Fibroblast of gingiva (primary cell): ENCODE measurements at places on chromosomes 6 and 20.
A peak's percentile ranks its signal among the peaks of the same experiment; 100 is the strongest.

DNA sequence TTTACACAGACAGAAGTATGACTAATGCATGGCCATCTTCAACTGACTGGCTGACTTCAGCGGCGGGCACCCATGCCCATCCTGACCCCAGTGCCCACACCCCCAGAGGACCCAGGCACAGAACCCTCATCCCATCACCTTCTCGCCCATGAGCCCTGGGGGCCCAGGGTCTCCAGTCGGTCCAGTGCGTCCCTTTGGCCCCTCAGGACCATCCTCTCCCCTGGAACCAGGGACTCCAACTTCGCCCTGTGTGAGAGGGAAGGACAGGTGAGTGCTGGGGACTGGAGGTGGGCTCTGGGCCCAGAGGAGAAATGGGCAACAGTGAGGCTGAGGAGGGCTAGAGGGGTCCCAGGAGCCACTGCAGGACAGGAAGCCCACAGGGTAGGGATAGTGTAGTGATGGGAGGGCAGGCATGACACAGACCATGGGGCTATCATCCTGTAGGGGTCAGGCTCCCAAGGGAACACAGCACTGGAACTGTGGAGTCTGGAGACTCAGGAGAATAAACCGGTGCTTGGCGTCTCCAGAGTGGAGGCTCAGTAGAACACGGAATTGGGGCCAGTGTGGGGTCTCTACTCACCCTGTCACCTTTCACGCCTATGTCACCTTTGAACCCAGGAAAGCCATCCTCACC is 16.7 kb downstream of the COL11A2 start:
- no peak for DNase-seq

- no peak for DNase-seq
These were observed 475.3 kb upstream of the JARID2 start for GRCh38 chr6:14770572-14770971.

DNA sequence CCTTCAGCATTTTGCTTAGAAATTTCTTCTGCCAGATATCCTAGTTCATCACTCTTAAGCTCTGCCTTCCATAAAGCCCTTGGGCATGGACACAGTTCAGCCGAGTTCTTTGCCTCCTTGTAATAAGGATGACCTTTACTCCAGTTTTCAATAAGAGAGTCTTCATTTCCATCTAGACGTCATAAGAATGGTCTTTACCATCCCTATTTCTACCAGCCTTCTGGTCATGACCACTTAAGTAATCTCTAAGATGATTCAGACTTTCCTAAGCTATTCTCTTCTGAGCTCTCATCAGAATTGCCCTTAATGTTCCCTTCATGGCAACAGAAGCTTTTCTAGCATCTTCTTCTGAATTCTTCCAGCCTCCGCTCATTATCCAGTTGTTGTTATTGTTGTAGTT is 126.1 kb downstream of the TFAP2C start:
- DNase-seq: peak; percentile 78

DNA sequence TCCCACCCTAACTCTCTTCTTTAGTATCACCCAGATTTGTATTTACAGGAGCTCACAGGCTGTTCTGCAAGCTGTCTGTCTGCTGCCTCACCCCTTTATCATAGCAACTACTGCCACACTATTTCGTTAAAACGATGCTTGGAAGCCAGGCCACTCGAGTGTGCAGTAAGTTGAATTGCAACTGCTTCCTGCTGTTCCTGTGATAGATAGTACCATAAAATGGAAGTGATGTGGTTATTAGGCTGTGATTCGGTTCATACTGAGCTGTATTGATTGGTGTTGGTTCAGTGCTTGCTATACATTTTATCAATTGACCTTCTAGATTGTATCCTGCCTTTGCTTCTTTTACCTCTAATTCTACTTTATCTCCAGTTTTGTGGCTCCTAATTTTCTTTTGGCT is 325.4 kb downstream of the RNF144B start:
- DNase-seq: no peak

DNA sequence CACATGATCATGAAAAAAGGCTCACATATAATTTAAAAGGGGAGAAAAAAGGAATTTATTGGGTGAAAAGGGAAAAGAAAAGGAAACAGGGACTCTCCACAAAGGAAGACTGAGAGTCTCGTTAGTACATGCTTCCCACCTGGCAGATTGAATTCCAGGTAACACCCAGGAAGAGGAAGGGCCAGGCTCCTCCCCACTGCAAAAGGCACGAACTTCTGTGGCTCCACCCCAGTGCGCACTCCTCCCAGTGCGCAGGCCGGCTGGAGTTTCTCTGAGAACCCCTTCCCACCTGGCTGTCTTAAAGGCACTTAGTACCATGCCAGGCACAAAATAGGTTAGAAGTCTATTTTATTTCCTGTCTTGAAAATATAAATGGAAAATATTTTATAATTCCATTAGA is 129.8 kb downstream of the COL12A1 start:
- DNase-seq: no peak

DNA sequence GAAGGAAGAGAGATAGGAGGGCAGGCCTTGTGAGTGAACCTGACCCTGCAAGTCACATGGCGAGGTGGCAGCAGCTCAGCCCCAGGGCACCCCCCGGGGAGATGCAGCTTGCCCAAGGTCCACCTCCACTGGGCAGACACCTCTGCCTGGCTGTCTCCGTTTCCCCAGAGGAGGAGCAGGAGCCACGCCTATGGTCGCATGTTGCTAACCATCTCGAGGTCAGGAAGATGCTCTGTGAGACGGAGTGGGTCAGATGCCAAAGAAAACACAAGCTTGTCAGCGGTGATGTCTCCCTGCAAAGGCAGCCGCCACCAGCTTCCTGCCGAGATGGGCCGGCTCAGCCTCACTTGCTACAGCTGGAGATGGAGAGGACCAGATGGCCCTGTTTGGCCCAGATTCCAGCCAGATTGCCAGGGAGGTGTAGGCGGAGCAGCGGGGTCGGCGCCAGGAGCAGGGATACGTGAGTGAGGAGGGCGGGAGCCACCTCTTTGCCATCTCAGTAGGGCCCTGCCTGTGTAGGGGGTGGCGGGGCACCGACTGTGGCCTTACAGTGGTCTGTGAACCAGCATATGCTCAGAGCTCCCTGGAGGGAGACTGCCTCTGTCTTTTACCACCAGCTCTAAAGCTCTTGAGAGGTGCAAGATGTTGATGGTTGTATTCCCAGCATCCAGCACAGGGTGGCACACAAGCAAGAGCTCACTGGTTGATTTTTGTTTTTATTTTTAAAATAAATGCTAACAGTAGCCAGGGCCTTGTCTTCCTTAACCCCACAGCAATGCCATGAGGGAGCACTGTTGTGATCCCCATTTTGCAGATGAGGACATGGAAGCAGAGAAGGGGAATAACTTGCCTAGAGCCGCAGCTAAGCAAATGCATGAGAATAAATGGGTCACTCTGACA is 42.9 kb upstream of the FAM83D start:
- DNase-seq: no peak

- DNase-seq: no peak
These were observed 322.8 kb downstream of the CD109 start for GRCh38 chr6:74018825-74019224.

- no peak for DNase-seq
These were observed 6.6 kb upstream of the DNPH1 start for GRCh38 chr6:43235841-43236240.

GRCh38 chr6:139142262-139142661 is 7.4 kb downstream of the HECA start:
- DNase-seq: no peak

DNA sequence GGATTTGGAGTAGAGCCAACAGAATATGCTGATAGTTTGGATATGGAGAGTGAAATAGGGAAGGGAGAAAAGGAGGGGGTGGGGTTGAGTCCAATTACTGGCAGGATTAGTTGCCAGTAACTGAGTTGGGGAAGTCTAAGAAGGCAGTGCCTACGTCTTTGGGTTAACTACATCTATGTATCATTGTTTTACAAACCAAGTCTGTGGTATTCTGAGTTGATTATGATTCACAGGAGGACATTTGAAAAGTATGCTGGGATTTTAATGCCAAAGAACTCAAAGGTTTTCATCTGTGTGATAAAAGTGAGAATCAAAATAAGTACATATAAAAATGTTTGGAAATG is 14.7 kb downstream of the DSE start:
- DNase-seq: peak; percentile 20

- peak; percentile 74 for DNase-seq
These were observed 25.7 kb upstream of the MLIP start for GRCh38 chr6:54085541-54085940.

GRCh38 chr6:111469543-111469942 is 13.5 kb downstream of the REV3L start:
- DNase-seq: no peak

DNA sequence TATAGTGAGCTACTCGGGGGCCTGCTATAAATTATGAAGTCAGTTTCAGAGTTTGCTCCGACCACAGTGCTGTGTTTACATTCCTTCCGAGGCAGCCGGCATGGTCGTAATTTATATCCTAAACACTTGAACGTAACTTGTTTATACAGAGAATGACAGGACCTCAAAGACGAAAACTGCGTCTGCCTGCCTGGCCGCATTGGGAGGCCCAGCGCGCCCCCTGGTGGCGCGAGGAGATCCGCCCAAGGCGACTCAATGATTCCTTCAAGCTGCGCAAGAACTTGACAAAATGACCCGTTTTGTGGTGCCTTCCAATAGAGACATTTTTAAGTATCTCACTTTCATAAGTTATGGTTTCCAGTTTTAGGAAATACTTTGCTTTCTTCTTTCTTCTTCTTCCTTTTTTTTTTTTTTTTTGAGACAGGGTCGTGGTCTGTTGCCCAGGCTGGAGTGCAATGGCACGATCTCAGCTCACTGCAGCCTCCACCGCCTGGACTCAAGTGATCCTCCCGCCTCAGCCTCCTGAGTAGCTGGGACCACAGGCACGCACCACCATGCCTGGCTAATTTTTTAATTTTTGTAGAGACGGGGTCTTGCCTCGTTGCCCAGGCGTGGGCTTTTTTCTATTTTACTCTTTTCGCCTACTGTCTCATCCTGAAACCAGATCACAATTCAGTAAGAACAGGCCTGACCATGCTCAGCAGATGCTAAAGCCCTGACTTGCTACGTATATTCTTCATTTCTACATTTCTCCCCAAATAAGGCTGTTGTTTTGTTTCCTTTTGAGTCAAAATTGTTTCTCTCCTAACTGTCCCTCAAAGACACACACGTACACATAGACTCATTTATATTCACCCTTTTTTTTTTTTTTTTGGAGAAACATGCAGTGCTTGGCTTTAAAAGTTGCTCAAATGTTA is 7.8 kb downstream of the FOXF2 start:
- peak; percentile 98 for DNase-seq

DNA sequence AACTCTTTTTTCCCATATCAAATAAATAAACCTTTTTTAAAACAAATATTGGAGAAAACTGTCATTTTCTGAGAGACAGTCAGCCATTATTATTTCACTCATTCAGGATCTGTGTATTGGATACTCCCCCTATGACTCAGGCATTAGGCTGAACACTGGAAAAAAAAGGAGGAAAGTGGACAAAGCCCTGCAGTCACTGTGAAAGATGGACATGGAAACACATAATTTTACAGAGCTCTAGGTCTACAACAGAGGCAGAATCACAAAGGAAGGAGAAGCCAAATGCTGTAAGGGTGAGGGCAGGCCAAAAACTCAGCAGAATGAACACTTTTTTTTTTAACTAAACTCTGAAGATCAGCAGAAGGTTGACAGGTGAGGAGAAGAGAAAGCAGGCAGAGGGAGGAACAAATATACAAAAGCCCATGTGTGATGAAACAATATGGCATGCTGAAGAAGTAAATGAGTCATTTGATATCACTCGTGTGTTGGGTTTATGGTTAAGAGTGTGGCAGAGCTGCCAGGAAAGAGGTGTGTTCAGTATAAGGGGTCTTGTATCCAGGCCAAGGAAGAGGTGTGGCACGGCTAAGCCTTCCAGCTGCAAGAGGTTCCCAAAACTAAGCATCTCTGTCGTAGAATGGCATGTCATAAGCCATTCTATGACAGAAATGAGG is 39.1 kb downstream of the EPB41L2 start:
- no peak for DNase-seq

GRCh38 chr20:44247131-44247571 is at the start of gene GDAP1L1:
TSS of gene GDAP1L1 (plus strand) at chr20:44247308. CDS start at chr20:44247335, 27 bp downstream.
- no peak for DNase-seq

GRCh38 chr6:129954749-129955431 is 63.5 kb upstream of the L3MBTL3 start:
- no peak for DNase-seq

- peak; percentile 59 for DNase-seq
These were observed 131.2 kb upstream of the BTN3A2 start for GRCh38 chr6:26233649-26234420.

- DNase-seq: no peak
These were observed 8.1 kb downstream of the TLDC2 start for GRCh38 chr20:36883977-36884535.

- DNase-seq: no peak
These were observed 8.8 kb upstream of the RREB1 start for GRCh38 chr6:7098993-7099392.

- no peak for DNase-seq
These were observed 43.0 kb downstream of the RPRD1B start for GRCh38 chr20:38076548-38076947.

DNA sequence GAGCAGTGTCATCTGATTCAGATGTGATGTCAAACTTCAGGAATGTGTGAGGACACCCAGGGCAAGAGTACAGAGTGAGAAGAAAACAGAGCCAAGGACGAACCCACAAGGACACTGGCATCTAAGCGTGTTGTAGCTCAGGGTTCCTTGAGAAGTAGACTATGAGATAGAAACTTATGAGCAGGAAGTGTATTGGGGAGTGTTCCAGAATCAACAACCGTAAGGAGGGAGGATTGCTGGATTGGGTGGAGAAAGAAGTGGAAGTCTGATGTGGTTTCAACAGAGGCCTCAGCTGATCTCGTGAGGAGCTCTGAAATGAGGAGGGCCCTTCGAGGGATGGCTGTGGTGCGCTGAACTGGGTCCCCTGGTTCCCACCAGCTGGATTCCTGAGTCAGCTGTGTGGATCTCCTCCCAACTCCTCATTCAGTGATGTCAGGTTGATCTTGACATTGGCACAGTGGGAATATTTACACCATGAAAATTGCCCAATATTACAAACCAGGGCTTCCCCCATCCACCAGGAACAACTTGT is 25.7 kb upstream of the IGF2R start:
- peak; percentile 93 for DNase-seq

DNA sequence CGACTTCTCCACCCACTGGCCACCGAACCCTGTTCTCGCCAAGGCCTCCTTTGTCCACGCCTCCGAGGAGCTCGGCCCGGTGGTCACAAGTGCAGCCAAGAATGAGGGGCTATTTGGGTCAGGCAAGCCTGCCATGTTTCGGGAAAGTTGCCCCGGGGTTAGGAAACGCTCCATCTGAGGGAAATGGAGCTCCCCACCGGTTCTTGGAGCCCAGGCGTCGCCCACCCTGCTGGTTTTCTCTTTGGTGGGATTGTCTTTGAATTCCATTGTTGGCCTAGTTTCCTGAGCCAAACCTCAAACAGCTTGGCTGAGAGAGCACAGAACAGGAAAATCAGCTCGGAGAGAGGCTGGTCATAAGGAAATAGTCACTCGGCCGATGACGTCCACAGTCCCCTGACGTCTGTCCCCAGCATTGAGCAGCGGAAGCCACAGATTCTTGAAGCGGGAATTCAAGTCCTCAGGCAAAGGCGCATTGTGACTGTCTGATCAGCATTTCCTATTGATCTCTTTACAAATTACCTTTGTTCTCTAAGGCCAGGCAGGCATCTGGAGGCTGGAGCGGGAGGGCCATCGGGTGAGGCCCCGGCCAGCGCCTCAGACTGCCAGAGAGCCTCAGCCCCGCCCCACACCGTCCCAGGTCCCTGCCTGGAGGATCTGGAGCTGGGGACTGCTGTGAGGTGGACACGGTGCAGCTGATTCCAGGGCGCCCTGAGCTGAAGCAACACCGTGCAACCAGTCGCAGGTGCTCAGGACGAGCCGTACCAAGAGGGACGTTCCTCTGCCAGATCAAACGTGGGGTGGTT is 138.6 kb downstream of the DLL1 start:
- DNase-seq: peak; percentile 15

- no peak for DNase-seq
These were observed 17.8 kb upstream of the FKBP5 start for GRCh38 chr6:35706468-35706867.

GRCh38 chr20:31962761-31963160 is 5.2 kb upstream of the XKR7 start:
- DNase-seq: no peak
